Mesendoderm (in vitro differentiated cells): ENCODE measurements at places on chromosomes 5 and 9.

GRCh38 chr5:132689513-132689912, 15.7 kb downstream of the IL4 start:
- no peak for DNase-seq

- DNase-seq = no peak
These were observed 41.1 kb downstream of the ELAVL2 start for GRCh38 chr9:23784962-23785361.

DNA sequence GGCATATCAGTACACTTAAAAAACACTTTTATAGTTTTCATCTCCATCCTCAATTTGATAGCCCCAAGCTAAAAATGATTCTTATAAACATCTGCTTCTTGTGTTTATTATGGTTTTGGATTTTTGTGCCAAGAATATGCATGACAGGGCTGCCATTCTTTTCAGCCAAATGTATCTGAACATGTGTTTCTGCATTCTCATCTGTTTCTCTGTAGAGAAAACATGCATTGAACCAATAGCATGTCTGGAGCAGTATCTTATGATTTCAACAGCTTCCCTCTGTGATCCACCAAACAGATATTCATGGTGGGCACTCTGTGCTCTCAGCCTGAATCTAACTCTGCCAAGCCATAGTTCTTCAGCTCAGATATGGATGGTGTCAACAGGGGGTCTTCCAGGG, 99.3 kb upstream of the ERCC6L2 start:
- DNase-seq = no peak

DNA sequence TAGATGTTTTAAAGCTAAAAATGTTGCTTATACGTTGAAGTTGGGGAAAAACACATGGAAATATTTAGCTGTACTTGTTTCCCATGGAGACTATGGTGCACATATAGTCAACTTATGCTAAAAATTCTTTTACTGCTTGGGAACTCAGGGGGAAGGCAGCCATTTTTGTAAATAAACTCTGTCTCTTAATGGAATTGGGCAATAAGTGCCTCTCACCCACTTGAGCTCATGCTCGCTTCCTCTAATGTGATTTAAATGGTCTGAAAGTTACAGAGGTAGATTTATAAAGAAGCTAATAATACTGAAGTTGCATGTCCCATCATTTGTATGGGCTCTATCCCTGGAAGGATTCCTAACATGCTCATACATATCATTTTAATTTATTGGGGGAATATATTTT, 523.8 kb downstream of the RASEF start:
- no peak for DNase-seq

GRCh38 chr9:37155601-37156000, 35.2 kb downstream of the ZCCHC7 start:
- no peak for DNase-seq

- DNase-seq = no peak
These were observed 62.8 kb upstream of the TBC1D2 start for GRCh38 chr9:98318041-98318790.

DNA sequence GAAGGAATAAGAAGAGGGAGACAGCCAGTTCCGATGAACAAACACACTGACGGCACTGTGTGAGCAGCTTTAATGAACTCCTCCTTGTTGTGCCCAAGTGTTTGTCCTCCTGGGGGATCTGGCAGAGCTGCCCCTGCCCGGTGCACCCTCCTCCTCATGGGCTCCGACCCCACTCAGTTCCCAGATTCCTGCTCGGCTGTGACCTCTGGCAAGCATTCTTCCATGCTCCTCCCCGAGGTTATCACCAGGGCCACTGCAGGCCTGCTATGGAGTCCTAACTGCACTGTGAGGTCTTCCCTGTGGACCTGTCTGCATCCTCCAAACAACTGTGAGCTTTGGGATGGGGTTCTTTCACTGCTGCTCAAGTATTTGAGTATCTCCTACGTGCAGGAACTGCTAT, 142.2 kb downstream of the DCP2 start:
- no peak for DNase-seq

- no peak for DNase-seq
These were observed 75.1 kb downstream of the GABRB2 start for GRCh38 chr5:161471211-161471950.

GRCh38 chr5:68290260-68290674, 74.7 kb downstream of the PIK3R1 start:
- DNase-seq = no peak

DNA sequence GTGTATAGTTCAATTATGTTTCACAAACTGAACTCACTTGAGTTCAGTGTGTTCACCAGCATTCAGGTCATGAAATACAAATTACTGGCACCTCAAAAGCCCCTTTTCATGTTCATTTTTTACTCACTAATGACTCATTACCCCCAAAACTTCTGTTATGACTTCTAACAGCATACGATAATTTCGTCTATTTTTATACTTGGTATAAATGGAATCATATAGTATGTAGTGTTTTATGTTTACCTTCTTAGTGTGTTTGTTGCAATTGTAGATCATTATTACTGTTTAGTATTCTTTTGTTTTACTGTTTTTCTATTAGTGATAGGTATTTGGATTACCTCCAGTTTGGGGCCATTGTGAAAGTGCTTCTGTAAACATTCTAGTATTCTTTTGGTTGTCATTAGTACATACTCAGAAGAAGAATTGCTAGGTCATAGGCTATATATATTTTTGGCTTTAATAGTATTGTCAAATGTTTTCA, 33.4 kb downstream of the DDX4 start:
- no peak for DNase-seq

GRCh38 chr5:74380193-74380592, 260.3 kb downstream of the ENC1 start:
- DNase-seq = no peak

- no peak for DNase-seq
These were observed 10.7 kb downstream of the TNFAIP8 start for GRCh38 chr5:119366540-119366881.

- DNase-seq = peak; percentile 38
These were observed 2.0 kb downstream of the RNF44 start for GRCh38 chr5:176535101-176535663.

- DNase-seq = peak; percentile 31
These were observed 1.1 kb downstream of the GPBP1 start for GRCh38 chr5:57174890-57175510.

DNA sequence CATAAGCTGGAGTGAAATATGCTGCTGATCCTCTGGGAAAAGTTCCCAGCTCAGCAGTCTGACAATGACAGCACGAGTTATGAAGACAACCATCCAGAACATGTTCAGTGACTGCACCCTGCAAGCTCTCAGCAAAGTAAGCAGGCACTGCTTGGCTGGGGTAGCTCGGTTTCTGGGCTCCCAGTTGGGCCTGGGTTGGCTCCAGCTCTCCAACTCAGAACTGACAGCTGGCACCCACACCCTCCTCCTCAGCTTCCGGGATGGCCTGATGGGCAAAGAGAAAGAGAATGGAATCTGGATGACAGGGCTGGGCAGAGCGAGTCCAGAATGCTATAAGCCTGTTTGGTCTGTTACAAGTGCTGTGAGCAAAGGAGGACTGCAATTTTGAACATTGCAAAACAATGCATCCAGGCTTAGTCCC, 185.0 kb downstream of the CSNK1G3 start:
- no peak for DNase-seq

DNA sequence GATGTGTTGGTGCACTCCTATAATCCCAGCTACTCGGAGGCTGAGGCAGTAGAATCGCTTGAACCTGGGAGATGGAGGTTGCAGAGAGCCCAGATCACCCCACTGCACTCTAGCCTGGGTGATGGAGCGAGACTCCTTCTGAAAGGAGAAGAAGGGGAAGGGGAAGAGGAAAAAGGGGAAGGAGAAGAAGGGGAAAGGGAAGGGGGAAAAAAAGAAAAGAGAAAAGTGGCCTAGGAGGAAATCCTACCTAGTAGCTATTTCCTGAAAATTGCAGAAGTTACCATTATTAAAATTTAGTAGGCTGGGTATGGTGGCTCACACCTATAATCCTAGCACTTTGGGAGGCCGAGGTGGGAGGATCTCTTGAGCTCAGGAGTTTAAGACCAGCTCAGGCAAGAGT, 67.4 kb downstream of the ARRDC3 start:
- DNase-seq = no peak

DNA sequence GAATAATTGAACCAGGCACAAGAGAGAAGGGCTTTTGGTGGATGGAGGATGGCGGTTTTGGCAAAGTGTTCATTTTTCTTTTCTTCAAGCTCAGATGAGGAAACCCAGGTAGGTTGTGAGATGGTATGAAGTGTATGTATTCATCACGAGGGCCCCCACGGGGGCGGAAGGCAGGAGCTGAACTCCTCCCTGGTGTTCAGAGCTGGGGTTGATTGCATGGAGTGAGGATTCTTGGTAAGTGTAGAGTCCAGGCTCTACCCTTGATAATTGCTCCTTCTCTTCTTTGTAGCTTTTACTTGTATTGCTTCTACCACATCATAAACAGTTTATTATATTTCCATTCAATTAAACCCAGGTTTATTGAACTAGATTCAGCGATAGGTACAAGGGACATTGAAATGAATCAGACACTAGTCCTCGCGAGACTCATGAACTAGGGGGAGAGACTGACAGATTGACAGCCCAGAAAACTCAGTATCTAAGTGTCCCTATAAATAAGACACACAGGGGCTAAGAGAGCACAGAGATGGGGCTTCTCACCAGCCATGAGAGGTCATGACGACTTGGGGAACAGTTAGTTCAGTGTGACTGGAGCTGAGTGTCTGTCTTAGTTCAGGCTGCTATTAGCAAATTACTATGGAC, 116.7 kb upstream of the KLF4 start:
- no peak for DNase-seq

DNA sequence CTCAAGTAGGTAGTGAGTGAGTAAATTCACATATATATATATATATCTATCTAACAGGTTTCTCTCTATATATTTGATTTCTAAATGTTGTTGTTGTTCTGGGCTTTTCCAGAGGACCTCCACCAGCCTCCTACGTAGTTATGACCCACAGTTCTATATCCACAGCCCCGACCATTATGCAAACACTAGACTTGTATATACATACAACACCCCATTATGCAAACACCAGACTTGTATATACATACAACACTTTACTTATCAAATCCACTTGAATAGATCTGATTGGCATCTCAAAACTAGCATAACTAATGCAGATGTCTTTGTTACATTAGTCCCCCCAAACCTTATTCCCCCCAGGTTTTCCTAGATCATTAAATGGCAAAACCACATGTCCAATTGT, 108.7 kb downstream of the JAKMIP2 start:
- no peak for DNase-seq

DNA sequence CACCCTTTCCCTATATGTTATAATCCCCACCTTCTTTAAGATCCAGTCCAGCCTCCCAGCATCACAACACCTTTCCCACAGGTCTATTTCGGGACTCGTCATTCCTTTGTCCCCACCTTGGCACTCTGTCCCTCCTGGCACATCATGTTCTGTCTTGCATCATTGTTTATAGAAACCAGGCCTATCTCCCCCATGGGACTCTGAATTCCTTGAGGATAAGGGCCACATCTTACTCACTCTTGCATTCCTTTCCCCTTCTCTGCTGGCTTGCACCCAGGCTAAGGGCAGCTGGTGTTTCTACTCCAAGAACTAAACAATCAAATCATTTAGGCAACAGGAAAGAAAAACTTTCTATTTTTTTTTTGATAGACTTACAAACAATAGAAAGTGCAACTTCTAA, 205.7 kb downstream of the AGTPBP1 start:
- peak; percentile 72 for DNase-seq

GRCh38 chr9:83422527-83422926, 115.7 kb downstream of the FRMD3 start:
- no peak for DNase-seq

GRCh38 chr9:109062543-109062942, 49.2 kb upstream of the CTNNAL1 start:
- DNase-seq = no peak

DNA sequence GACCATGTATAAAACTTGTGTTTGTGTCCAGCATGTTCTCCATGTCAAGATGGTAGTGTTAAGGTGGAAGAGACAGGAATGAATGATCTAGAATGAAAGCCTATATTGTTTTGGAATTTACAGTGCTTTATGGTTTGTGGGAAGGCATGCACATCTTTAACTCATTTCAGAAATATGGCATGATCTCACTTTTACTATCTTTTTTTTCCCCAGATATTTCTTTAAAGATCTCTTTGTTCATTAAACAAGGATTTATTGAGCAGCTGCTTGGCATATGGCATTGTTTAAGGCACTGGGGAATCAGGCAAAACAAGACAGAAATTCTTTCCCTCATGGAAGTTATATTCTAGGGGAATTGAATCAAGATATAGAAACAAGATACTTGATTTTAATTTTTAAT, 51.7 kb downstream of the SLC12A2 start:
- no peak for DNase-seq

GRCh38 chr5:22649074-22649473, 204.1 kb downstream of the CDH12 start:
- no peak for DNase-seq

DNA sequence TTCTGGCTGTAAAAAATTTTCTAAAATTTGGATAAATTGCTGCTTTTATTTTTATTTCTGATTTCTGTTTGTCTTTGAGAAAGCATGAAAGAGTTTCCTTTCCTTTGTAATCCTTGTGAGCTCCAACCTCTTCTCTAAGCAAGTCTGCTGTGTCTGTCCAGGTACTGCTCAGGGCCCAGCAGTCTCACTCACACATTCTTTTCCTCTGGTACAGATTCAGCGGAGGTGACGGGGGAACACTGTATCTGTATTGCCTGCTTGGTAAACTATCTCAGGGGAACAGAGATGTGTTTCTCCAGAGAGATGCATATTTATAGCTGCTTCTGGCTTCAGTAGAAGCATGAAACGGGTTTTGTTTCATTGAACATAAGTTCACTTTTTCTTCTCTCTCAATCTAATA, 60.5 kb downstream of the NUP214 start:
- DNase-seq = no peak

DNA sequence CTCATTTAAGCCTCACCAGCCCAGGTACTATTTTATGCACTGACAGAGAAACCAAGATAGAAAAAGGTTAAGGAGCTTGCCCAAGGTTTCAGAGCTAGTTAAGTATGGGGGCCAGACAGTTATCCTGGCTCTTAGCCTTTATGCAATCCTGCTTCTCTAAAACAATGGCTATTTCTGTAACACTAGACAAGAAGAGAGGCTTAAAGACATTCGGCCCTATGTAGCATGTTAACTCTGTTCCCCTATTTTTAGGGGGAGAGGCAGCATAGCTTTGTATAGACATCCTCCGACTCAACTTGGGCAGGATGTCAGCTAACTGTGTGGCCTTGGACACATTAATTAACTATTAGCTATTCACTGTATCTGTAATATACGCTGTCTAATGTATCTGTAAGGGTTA, 54.6 kb downstream of the LHFPL2 start:
- no peak for DNase-seq

DNA sequence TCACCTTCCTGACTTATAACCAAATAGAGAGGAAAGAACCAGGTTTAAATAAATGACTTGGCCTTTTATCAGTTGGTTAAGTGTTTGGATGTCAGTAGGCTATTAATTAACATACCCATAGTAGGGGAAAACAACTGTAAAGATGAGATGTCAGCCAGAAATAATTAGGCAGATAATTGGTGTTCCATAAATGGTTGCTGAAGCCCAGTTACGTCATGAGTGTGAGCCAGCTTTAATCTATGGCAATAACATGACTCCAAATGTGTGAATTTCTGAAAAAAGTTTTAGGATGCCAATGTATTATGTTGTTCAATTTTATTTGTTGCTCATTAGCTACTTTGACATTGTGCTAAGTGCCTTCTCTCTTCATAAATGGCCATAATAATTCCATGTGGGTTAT, 180.5 kb downstream of the FBXL7 start:
- DNase-seq = no peak
